ENCODE measurements at places on chromosomes 3 and 15. TPM values are rescaled to one million over a fixed set of nuclear protein-coding genes. Genes with fewer than 3 reads are reported as not detected.

DNA sequence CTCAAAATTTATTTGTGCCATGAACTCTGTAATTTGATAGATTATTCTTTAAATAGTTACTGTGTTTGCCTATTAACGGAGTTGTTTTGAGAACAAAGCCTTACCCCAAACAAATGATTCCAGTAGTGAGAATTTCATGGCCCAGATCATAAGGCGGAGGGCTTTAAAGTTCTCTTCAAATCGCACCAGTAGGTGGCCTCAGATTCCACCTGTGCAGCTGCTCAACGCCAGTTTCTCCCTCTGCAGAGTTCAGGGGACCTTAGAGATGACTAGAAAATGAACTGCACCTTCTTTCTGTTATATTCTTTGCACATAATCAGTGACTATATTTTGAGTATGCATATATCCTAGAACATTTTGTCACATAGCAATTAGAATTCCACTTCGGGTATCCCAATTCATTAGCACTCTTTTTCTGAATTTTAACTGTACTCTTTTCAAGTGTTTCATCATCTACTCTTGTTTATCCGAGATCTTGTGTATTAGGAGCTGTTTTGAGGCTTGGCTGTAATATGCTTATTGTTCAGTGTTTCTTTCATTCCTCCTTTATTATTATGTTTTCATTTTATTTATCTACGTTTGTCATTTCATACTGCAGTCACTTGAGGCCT, 232.6 kb upstream of the CHRM5 start:
- no peak for DNase-seq

GRCh38 chr3:127226457-127226856, 33.5 kb downstream of the PRR23E start:
- DNase-seq: no peak

DNA sequence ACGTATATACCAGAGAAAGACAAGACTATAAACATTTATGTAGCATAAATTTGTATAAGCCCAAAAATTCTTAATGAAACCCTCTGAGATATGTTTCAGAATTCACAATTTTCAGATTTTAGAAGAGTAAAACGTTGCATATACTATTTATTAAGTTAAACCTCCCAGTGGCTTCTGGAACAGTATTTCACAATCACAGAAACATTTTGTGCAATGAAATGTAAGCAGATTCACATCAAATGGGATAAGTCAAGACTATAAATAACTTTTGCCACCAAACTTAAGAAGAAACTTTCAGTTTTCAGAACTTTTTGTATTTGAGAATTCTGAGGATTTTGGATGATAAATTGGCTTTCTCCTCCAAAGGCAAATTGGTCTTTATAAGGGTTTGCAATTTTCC, 9.2 kb downstream of the SLTM start:
- no peak for DNase-seq

DNA sequence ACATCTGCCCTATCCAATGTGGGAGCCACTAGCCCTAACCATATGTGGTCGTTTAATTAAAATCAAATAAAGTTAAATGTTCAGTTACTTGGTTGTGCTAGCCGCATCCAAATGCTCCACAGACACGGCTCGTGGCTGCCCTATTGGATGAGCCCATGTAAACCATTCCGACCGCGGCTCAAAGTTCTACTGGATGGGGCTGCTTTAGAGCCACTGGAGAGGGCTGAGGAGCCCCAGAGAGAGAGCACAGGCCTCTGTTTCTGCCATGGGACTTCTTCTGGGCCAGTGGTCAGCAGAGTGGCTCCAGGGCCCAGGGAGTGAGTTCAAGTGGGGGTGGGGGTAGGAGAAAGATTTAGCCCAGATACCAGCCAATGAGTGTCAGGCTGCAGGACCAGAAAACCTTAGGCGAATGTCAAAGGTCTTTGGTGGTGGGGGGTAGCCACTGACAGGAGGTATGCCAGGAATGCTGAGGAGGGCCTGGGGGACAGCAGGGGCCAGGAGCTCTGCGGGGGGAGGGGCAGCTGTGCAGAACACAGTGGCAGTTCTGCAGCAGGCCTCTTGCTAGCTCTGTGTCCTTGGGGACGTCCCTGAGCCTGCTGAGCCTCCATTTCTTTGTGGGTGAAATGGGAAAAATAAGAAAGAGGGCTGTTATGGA, 30.1 kb downstream of the SPSB4 start:
- no peak for DNase-seq

- no peak for DNase-seq
Measured at GRCh38 chr3:184343200-184343876, 5.9 kb downstream of the FAM131A start.

DNA sequence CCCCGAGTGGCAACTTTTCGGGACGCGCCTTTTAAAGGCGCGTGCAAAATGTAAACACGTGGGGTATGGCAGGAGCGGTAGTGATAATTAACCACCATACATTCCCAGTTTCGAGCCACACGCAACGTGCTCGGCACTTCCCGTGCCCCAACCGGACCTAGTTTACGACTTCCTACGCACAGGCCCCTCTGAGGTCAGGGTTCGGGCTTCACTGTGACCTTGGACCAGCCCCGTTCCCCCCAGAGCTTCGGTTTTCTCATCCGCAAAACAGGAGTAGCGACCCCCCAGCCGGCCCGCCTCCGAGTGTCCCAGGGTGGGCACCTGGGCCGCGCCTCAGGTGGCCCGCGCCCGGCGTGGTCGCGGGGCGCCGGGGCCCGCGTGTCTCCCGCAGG, 451 bp downstream of the CHCHD4 start:
- peak; percentile 87 for DNase-seq

DNA sequence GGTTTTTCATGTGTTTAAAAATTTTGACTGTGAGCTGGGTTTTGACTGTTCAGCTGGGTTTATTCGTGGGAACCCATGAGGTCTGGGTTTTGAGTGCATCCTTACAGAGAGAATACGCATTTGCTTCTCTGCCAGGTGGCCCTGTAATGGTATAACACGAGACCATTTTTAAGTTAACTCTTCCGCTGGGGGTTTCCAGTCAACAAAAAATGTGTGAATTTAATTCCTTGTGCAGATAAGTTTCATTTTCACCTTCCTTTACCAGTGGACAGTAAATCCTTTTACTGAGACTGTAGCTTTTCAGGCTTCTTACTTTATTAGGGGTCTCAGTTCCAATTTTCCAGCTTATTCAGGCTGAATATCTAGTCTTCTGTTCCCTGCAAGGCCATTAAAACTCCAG, 149.6 kb downstream of the OPA1 start:
- no peak for DNase-seq

- no peak for DNase-seq
Measured at GRCh38 chr15:31332020-31332680, 5.5 kb downstream of the KLF13 start.

GRCh38 chr3:57279685-57280084, 12.8 kb downstream of the ASB14 start:
- no peak for DNase-seq

- DNase-seq: no peak
Measured at GRCh38 chr15:57165992-57166391, 210.3 kb upstream of the CGNL1 start.

DNA sequence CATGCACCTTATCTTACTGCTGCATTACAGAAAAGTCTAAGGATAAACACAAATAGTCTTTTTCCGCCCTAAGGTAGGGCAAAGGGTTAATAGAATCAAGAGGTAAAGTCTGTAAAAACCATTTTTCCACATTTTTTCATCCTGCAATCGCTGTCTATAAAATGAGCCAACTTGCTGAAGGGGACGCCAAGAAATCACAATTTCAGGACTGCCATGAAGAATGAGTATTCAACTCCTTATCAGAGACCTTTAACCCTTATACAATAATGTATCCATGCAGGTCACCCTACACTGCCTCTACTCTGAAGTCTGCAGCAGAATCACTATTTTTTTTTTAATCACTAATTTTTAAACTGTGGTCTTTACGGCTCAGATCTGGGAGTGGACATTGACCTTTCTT, 1.1 kb upstream of the DNAJC13 start:
- DNase-seq: no peak

DNA sequence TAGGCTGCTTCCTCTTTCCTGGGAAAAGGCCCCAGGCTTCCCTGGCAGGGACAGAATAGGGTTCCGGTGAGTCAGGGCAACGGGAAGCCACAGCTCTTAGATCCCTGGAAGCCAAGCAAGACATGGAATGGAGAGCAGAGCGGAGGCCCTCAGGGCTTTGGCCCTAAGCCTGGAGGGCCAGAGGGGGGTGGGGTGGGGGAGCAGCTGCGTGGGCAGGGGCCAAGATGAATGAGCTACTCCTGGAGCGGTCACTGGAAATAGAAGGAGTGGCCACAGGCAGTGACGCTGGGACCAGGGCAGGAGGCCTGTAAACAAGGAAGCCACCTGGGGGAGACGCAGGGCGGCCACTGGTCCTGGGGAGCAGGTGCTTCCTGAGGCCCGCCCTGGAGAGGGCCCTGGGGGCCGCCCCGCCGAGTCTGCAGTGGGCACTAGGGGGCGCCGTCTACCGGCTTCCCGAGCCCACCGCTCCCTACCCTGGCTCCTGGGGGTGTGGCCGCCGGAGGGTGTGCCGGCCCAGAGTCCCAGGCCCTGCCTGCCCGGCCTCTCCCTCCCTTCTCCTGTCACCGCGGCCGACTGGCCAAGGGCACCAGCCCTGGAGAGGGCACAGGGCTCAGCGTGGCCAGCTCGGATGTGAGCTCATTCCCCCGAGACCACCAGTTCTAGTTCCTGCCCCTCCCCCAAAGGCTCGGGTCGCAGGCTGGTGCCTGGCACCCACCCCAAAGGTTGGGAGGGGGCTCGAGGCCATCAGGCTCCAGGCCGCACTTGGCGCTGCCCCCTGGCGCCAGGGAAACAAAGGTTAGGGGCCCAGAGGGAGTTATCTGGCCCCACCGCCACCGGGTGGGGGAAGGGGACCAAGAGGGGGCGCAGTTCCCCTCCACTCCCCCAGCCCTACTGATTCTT, 12.1 kb downstream of the VPS18 start:
- peak; percentile 98 for DNase-seq

The MEIS2 gene
- 93.3 TPM for total RNA-seq

The PPM1L gene
- total RNA-seq: 21.6 TPM

The CASR gene
- total RNA-seq: 0.36 TPM

The P3H2 gene
- 44.1 TPM for total RNA-seq

The CEMIP gene
- 1.4 TPM for total RNA-seq

The LPP gene
- total RNA-seq: 262 TPM

The SLC24A1 gene
- total RNA-seq: 6.5 TPM

The TEX55 gene
- not detected for total RNA-seq

The GRIP2 gene
- 0.70 TPM for total RNA-seq
